Thoracic aorta (tissue), 2 donors: ENCODE measurements at places on chromosomes 1 and 21. TPM values are rescaled to one million over a fixed set of nuclear protein-coding genes. Genes with fewer than 3 reads are reported as not detected.

The LCE3E gene
- not detected for total RNA-seq

The OR10J1 gene
- not detected for total RNA-seq

The OR2T6 gene
- total RNA-seq, result not detected

The PDC gene
- total RNA-seq, result not detected

GRCh38 chr1:2471587-2472001 lies 4.5 kb upstream of the PLCH2 start:
- no peaks in the 10 kb centered on the region for H3K4me1 ChIP-seq
- no peak for DNase-seq
- no peak overlapping the region for H3K4me3 ChIP-seq
- H3K27me3 ChIP-seq, result no peaks in the 10 kb centered on the region
- no peaks in the 10 kb centered on the region for H3K36me3 ChIP-seq

- H3K4me1 ChIP-seq, result no peaks in the 10 kb centered on the region
- H3K4me3 ChIP-seq, result no peak overlapping the region
- H3K27ac ChIP-seq, result no peak overlapping the region
- peaks cover 39% of the 10 kb centered on the region for H3K36me3 ChIP-seq
Measured at GRCh38 chr1:21216835-21217811, 40.4 kb upstream of the EIF4G3 start.

DNA sequence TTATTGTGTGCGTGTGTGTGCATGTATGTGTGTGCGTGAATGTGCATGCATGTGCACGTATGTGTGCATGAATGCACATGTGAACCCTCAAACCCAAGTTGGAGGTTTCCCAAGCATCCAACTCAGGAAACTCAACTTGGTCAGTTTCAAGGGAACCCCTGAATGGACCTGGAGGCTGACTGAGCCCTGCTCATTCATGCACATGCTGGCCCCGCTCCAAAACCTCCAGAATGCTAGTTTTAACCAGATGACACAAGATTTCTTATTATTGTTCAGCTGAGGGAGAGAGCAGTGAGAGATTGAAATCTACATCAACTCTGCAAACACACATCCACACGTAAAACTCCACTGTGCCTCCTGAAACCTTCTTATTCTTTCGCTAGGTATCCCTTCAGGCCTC lies 104.4 kb downstream of the OMA1 start:
- no peaks in the 10 kb centered on the region for H3K27me3 ChIP-seq
- H3K36me3 ChIP-seq, result no peaks in the 10 kb centered on the region
- H3K4me1 ChIP-seq, result peaks cover 12% of the 10 kb centered on the region
- DNase-seq, result no peak
- H3K4me3 ChIP-seq, result no peak overlapping the region
- no peak overlapping the region for H3K27ac ChIP-seq

GRCh38 chr1:12711536-12711935 lies 4.4 kb upstream of the AADACL3 start:
- H3K4me3 ChIP-seq, result no peak overlapping the region
- no peaks in the 10 kb centered on the region for H3K27me3 ChIP-seq
- no peaks in the 10 kb centered on the region for H3K4me1 ChIP-seq
- H3K36me3 ChIP-seq, result no peaks in the 10 kb centered on the region

DNA sequence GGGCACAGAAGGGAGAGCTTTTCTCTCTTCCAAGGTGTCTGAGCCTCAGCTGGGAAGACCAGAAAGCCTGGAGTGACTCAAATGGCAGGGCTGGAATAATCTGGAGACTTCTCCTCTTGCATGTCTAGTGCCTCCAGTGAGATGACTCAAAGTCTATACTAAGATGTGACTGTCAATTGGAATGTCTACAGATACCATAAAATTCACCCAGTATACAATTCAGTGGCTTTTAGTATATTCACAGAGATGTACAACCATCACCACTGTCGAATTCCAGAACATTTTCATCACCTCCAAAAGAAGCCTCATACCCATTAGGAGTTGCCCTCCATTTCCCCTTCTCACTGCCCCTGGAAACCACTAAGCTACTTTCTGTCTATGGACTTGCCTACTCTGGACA lies 47.9 kb upstream of the CNN3 start:
- no peak overlapping the region for H3K27ac ChIP-seq
- H3K36me3 ChIP-seq, result no peaks in the 10 kb centered on the region
- H3K4me3 ChIP-seq, result no peak overlapping the region
- DNase-seq, result no peak
- H3K27me3 ChIP-seq, result no peaks in the 10 kb centered on the region

DNA sequence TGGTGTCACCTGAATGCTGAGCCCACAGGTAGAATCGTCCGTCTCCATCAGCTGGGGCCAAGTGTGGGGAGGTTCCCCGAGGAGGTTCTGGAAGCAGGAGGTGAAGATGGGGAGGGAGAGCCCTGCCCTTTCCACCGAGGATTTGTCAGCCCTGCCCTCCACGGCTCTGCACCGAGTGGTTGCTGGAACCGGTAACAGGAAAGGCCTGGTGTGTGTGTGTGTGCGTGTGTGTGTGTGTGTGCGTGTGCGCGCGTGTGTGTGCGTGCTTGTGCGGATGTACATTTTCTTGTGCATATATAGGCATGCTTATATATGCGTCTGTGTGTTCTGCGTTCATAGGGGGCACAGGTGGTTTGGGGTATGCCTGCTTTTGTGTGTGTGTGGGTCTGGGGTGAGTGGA lies 3.5 kb downstream of the NBL1 start:
- peak overlapping the region; percentile 37 for H3K27ac ChIP-seq
- no peak for DNase-seq
- no peaks in the 10 kb centered on the region for H3K36me3 ChIP-seq
- H3K4me3 ChIP-seq, result peak overlapping the region; percentile 11
- no peaks in the 10 kb centered on the region for H3K27me3 ChIP-seq
- peaks cover 22% of the 10 kb centered on the region for H3K4me1 ChIP-seq

GRCh38 chr21:16037421-16037955 lies 307.7 kb downstream of the USP25 start:
- no peaks in the 10 kb centered on the region for H3K27me3 ChIP-seq
- H3K4me3 ChIP-seq, result no peak overlapping the region
- no peaks in the 10 kb centered on the region for H3K36me3 ChIP-seq

- H3K27me3 ChIP-seq, result no peaks in the 10 kb centered on the region
- no peaks in the 10 kb centered on the region for H3K36me3 ChIP-seq
- no peak overlapping the region for H3K4me3 ChIP-seq
Measured at GRCh38 chr1:78825561-78825960, 175.9 kb downstream of the IFI44 start.

- no peak for DNase-seq
- no peaks in the 10 kb centered on the region for H3K27me3 ChIP-seq
- H3K36me3 ChIP-seq, result no peaks in the 10 kb centered on the region
Measured at GRCh38 chr1:29237852-29238619, 1.7 kb downstream of the PTPRU start.

- H3K4me1 ChIP-seq, result no peaks in the 10 kb centered on the region
- no peak for DNase-seq
- no peak overlapping the region for H3K4me3 ChIP-seq
- no peaks in the 10 kb centered on the region for H3K27me3 ChIP-seq
- H3K36me3 ChIP-seq, result no peaks in the 10 kb centered on the region
- no peak overlapping the region for H3K27ac ChIP-seq
Measured at GRCh38 chr1:215772151-215772550, 205.0 kb downstream of the KCTD3 start.

DNA sequence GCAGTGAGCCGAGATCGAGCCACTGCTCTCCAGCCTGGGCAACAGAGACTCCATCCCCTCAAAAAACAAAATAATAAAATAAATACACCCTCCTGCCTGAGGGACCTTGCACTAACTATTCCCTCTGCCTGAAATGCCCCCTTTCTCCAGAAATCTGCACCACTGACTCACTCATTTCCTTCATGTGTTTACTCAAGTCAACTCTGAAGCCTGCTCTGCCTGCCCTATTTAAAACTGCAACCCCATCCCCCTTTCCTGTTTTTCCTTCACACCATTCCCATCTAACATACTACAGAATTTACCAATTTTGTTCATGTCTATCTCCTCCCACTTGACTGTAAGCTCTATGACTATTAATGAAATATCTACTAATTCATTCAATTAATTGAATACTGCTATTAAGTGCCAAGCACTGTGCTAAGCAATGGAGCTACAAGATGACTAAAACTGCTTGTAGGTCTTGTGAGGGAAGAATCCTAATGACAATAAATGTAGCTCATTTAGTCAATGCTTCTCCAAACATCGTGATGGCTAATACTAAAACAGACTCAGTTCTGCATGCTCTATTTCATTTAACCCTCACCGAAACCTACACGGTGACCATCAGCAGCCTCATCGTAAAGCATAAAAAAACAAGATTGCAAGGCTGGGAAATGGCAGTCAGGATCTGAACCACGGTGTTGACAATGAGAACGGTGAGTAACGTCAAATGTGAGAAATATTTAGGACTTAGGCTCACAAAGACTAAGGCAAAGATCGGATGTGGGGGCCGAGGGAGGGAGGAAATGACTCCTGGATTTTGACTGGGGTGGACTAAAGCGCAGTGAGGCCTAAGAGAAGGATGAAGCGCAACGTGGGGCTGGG lies 749 bp upstream of the TMEM39B start:
- no peaks in the 10 kb centered on the region for H3K27me3 ChIP-seq
- peak overlapping the region; percentile 85 for H3K4me3 ChIP-seq
- peak overlapping the region; percentile 81 for H3K27ac ChIP-seq
- DNase-seq, result no peak

GRCh38 chr1:57831624-57832023 lies 407.8 kb upstream of the DAB1 start:
- no peak overlapping the region for H3K27ac ChIP-seq
- DNase-seq, result no peak
- H3K4me1 ChIP-seq, result no peaks in the 10 kb centered on the region

GRCh38 chr1:214494706-214495105 lies 56.7 kb downstream of the PTPN14 start:
- no peaks in the 10 kb centered on the region for H3K27me3 ChIP-seq
- no peaks in the 10 kb centered on the region for H3K36me3 ChIP-seq
- H3K4me1 ChIP-seq, result peaks cover 31% of the 10 kb centered on the region
- no peak overlapping the region for H3K27ac ChIP-seq
- DNase-seq, result no peak
- H3K4me3 ChIP-seq, result no peak overlapping the region

DNA sequence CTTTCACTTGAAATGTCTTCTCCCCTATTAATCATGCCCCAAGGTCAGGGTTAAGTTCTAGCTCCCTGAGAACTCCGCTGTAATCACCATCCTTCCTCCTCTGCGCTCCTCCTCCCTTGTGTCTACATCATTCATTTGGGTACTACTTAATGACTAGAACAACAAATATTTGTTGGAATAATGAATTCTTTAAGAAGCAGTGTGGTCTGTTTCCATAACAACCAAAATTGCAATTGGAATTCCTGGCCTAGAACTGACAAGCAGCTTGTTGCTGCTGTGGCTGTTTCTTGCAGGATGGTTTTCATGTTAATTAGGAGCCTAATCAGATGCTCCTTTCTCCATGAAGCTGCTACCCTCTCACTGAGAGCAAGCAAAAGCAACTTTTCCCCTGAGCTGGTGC lies 192.5 kb downstream of the ZZZ3 start:
- no peaks in the 10 kb centered on the region for H3K36me3 ChIP-seq
- no peaks in the 10 kb centered on the region for H3K27me3 ChIP-seq
- H3K4me1 ChIP-seq, result no peaks in the 10 kb centered on the region
- DNase-seq, result no peak
- H3K27ac ChIP-seq, result no peak overlapping the region

DNA sequence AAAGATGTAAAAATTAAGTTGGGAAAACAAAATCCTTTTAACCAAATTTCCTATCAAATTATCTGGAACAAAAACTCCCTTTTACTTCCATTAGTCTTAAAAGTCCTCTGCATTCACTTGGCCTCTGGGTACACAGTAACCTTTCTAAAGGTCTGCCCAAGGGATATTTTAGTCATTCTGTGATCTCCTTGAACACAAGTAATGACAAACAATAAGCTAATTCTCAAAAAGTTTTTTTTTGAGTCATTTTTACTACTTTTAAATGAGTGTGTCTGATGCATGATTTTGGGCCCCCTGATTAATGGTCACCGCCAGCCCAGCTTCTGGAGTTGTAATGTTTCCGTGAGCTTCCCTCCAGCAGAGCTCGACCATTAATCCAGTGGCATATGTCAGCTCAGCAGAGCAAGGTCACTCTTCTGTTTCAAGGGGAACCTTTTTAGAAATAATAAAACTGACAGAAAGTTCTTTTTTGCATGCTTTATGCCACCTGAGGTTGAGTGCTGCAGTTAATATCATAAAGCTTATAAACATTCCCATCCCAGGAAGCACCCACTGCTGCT lies 14.3 kb downstream of the SAMSN1 start:
- H3K27me3 ChIP-seq, result no peaks in the 10 kb centered on the region
- no peaks in the 10 kb centered on the region for H3K36me3 ChIP-seq
- no peaks in the 10 kb centered on the region for H3K4me1 ChIP-seq
- DNase-seq, result no peak
- H3K4me3 ChIP-seq, result no peak overlapping the region

DNA sequence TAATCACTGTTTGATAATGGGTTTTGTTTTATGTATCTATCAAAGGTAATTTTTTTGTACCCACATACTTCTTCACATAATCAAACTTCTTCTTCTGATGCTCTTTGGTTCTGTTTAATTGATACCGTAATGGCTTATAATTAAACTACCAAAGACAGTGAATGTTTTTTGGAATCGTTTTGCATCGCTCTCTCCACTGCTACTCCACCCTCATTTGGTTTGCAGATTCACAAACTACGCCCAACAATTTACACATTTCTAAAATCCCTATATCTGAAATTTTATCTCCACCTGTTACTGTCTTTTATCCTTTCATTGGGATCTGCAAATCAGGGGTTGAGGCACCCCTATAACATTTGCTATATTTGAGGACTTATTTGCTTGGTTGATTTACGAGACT lies 319.6 kb downstream of the RWDD3 start:
- no peak overlapping the region for H3K27ac ChIP-seq
- no peaks in the 10 kb centered on the region for H3K36me3 ChIP-seq
- no peaks in the 10 kb centered on the region for H3K27me3 ChIP-seq
- DNase-seq, result no peak
- no peaks in the 10 kb centered on the region for H3K4me1 ChIP-seq
- no peak overlapping the region for H3K4me3 ChIP-seq

GRCh38 chr1:162386292-162387225 lies 5.0 kb downstream of the C1orf226 start:
- DNase-seq, result no peak
- H3K27ac ChIP-seq, result no peak overlapping the region
- no peaks in the 10 kb centered on the region for H3K27me3 ChIP-seq
- no peaks in the 10 kb centered on the region for H3K4me1 ChIP-seq

DNA sequence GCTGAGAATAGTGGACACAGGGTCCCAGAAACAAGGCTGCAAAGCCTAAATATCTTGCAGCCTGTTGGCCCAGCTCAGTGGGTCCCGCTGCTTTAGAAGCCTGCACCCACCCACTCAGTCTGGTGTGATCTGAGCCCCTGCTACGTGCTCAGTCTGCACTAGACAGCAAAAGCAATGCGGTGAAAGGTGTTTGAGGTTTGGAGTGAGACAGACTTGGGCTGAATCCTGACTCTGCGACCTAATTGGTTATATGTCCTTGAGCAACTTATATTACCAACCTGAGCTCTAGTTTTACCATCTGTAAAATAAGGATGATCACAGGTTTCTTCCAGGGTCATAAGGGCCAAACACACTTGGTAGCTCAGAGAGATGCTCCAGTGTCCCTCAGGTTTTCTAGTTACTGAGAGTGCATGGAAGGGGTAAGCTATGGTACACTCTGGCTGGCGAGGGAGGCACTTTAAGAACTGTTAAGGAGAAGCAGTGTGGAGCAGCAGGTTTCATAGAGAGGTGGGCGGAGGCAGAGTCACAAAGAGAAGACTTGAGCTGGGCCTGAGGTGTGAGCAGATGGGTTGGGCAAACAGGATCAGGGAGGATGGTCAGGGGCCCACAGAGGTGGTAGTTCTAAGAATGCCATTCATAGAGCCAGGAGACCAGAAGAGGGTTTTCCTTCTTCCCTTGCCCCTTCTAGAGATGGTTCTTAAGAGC lies 10.1 kb downstream of the TMEM200B start:
- no peaks in the 10 kb centered on the region for H3K4me1 ChIP-seq
- no peak overlapping the region for H3K27ac ChIP-seq
- peaks cover 5% of the 10 kb centered on the region for H3K36me3 ChIP-seq

GRCh38 chr1:48908606-48909005 lies 131.9 kb upstream of the BEND5 start:
- no peaks in the 10 kb centered on the region for H3K4me1 ChIP-seq
- H3K27ac ChIP-seq, result no peak overlapping the region
- no peaks in the 10 kb centered on the region for H3K36me3 ChIP-seq
- H3K27me3 ChIP-seq, result no peaks in the 10 kb centered on the region
- no peak overlapping the region for H3K4me3 ChIP-seq
